ENCODE measurements at places on chromosomes 12 and 14.
A peak's percentile ranks its signal among the peaks of the same experiment; 100 is the strongest.

DNA sequence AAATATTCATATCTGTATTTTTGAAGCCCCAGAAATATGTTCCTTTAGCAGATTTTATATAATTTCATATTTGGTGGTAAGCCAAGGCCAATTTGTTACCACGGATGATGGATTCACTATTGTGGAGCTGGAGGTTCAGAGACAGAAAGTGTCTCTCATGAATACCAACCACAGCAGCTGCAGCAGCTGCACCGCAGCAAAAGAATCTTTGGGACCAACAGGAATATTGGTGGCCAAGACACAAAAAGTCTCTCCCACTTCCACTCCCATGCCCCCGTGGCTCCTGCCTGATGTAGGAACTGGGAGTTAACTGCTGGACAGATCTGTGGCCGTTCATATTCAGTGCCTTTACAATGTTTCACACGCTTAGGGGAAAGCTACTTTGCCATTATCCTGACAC, 155.3 kb downstream of the ADAMTS20 start:
- no peak for DNase-seq

DNA sequence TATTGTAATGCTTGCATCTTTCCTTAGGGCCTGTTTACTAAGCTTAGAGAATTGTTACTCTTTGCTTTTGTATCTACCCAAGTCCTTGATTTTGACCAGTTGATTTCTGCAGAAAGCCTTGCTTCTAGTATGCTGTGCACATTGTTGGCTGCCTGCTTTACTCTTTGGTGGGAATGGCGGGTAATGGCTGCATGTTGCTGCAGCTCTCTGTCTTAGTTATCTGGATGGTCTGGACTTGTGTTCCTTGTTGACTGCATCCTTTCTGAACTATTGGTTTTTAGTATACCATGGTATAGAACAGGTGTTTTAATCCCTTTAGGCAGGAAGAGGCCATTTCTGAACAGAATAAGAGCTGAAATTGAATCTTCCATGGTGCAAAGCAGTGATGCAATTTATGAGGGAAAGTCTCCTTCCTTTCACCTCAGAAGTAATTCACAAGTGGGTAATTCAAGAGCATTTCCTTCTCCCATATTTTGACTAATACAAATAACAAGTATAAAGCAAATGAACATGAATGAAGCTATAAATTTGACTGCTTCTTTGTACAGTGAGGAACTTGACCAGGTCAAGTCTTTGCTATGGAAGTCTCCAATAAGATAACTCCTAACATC, 466.4 kb downstream of the NPAS3 start:
- DNase-seq, result no peak

DNA sequence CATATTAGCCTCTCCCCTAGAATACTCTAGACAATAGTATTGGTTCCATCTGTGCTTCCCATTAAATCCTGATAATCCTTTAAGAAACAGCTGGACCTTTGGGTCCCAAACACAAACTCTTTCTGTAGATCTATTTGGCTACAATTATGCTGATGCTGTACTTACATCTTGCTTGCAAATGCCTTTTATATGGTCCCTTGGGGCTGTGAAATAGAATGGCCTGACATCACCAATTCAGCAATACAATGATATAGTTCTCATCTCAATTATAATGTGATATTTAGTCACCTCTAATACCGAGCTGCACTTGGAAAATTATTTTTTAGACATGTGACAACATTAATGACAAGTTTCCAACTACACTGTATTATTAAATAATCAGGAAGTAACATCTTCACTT, 261.5 kb downstream of the SOX5 start:
- no peak for DNase-seq

GRCh38 chr14:32897698-32898064, 41.0 kb upstream of the NPAS3 start:
- DNase-seq, result no peak

GRCh38 chr12:96136161-96136560, 58.0 kb upstream of the ELK3 start:
- DNase-seq, result no peak

DNA sequence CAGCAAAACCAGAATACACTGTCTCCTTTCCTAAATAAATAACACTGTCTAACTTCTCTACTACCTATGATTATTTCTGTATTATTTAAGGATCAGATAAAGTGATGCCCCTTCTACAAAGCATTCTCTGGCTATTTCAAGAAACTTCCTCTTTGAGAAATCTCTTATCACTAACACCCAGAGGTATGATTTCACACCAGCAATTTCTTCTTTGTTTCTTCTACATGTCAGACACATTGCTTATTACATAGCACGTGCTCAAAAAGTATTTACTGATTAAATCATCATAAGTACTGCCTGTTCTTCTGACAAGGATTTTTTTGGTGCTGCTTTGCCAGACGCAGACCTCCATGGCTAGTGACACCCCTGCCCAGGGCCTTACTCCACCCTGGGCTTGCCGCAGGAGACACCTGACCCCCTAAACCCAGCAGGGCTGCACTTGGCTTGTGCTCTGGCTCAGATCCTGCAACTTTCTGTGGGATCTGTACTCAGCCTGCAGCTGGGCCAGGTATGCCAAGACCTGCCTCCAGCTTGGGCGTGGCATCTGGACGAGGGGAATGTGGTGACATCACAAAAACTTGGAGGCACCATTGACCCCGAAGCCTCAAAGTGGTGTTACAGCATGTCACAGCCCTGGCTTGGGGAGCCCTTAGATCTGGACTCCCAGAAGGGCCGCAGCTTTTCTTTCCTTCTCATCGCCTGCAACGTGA, 15.4 kb upstream of the HIGD1C start:
- no peak for DNase-seq

GRCh38 chr12:28057856-28058615, 85.5 kb upstream of the PTHLH start:
- DNase-seq, result no peak

GRCh38 chr14:104277416-104278213, 139.2 kb downstream of the KIF26A start:
- DNase-seq, result no peak

- DNase-seq, result peak; percentile 29
Observed at GRCh38 chr14:47278233-47278842, 397.1 kb downstream of the MDGA2 start.

DNA sequence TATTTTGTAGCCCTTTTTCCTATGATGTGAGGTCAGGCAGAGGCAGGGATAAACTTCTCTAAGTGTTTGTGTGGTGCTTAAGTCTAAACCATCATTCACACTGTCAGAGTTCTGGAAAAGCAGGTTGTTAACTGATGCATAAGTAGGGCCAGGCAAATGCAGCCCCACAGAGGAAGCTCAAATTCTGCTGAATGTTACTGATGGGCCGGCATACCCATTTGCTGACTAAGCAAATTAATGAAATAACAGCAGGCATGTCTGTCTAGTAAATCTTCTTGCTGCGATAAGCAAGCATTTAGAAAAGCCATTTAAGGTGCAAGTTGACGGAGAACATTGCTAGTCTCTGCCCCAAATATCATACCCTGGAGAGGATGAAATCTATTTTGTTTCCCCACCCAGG, 523.2 kb upstream of the CCDC196 start:
- no peak for DNase-seq

DNA sequence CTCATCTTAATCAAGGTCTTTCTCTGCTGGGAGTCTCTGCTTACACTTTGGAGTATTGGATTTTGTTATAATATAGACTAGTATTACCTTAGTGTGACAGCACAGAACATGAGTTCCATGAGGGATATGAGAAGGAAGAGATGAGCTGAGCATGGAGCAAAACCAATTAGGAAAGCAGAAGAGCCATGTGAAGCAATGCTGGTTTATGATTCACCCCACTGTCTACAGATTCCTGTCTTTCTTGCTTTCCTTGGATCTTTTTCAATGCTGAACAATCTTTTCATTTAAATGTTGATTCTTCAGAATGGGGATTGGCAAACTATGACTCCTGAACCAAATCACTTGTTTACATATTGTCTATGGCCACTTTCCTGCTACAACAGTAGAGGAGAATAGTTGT, 70.4 kb upstream of the KITLG start:
- DNase-seq, result no peak

DNA sequence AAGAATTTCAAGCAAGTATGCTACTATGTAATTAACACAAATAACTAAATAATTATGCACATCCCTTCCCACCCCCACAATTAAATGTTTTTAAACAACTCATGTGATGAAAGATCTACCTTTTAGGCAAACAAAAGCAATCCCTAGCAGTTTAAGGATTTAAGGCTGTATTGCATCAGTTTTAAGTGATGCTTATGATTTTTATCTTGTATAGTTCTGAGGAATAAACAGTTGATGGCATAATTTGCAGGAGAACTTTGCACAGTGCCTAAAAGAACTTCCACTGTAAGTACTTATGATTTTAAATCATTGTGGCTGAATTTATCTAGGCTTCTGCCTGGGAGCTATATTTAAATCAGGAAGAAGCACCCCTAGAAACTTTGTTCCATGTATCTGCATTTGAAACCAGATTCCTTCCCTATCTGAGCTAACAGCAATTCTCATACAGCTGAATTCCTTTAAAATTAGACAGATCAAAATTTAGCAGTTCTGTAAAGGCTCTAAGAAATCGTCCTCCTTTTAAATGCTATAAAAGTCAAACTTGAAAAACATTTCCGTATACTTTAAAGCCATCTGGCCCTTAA, 388.6 kb downstream of the BCAT1 start:
- DNase-seq, result no peak

GRCh38 chr12:89479982-89480381, 44.6 kb downstream of the GALNT4 start:
- no peak for DNase-seq

- peak; percentile 66 for DNase-seq
Observed at GRCh38 chr12:93098077-93098476, 169.0 kb upstream of the EEA1 start.

GRCh38 chr12:93341409-93342049, 36.2 kb upstream of the NUDT4 start:
- no peak for DNase-seq

DNA sequence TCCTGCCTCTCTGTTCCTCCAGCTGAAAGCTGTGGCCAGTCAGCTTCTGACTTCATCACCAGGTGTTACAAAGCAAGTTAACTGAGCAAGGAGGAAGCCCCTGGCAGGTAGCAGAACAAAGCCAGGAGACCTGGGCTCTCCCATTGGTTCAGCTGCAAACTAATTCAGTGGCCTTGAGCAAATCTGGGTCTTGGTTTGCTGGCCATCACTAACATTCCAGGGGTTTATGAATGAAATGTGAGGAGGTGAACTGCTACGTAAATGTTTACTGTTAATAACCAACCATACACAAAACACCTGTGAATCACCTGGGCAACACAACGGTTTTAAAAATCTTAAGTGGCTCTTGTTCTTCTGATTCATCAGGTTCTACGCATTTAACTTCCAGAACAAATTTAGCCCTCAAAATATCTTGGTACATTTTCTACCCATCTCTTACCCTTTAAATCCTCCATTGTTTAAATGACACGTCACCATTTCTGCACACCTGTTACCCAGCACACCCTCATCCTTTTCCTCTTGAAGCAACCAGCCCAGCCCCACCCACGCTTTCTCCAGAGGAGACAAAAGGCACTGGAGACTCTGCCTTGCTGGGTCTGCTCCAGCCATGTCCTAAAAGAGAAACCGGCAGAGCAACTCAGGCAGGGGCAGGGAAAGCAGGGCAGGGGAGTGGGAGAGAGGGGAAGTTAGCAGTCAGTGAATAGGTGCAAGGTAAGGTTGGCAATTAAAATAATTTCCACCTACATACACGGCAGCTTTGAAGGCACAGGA, 49.3 kb upstream of the TSPAN11 start:
- DNase-seq, result no peak

GRCh38 chr12:272942-273341, 10.3 kb upstream of the SLC6A13 start:
- DNase-seq, result no peak

DNA sequence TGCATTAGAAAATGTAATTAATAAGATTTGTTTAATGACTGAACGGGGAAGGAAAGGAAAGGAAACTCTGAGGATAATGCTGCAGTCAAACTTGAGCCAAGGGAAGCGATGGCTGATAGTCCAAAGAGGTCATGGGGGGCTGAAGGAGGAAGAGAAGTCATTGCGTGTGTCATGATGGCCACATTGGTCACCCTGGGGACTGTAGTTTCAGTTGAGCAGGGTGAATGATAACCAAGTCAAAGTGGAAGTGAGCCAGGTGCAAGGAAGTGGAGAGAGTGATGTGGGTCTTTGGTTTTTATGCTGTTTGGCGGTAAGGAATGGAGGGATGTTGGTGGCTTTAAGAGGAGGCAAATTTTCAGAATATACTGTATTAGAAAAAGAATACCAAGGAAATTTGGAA, 21.6 kb downstream of the C12orf75 start:
- DNase-seq, result no peak

DNA sequence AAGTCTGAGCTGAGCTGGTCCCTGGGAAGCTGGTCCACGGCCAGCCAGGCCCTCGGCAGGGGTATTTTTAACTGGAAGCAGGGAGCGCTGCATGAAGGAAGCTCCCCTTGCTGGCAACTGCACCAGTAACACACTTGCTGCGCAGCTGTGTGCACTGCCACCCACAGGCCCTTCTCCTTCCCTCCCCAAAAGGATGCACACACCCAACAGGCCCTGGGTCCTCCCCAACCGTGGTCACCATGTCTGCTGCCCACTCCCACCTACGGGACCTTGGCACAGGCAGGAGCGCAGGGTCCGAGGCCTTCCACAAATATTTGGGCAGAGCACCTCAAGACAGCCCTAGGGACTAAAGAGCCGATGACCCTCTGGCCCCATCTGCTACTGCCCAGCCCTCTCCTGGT, 157.0 kb upstream of the PRMT8 start:
- no peak for DNase-seq

DNA sequence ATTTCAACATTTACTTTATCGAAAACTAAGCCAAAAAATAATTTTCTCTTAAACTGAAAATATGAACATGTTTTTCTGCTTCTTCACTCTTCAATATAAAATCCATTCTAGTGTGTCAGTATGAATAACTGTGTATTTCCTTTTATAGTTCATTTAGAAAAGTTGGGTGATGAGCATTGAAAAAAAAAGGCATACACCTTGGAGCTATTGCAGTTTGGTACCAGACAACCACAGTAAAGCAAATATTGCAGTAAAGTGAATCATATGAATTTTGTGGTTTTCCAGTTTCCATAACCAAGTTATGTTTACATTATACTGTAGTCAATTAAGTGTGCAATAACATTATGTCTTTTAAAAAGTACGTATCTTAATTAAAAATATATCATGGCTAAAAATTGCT, 195.0 kb upstream of the FOXG1 start:
- no peak for DNase-seq

- no peak for DNase-seq
Observed at GRCh38 chr12:87981495-87981894, 47.7 kb downstream of the C12orf50 start.

- no peak for DNase-seq
Observed at GRCh38 chr12:119208626-119209061, 29.9 kb downstream of the HSPB8 start.

DNA sequence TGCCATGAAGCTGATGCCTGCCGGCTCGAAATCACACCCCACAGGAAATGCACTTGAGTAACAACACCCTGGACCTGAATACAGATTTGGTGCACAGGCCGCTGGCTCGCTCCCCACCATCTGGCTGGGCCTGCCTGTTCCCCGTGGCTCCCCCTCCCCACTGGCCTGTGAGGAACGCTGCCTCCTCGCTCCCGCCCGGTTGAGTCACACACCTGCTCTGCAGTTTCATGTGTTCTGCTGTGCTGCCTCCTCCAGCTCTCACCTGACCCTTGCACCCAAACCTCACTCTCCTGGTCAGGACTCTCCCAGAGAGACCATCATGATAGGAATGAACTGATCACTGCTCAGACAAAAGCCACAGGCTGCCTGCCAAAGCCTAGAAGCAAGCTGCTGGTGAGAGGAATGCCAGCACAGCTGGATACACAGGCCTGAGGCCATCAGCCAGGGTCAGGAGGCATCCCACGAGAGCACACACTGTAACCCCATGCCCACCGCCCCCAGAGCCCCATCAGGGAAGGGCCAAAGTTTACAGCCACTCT, 3.8 kb upstream of the SIVA1 start:
- DNase-seq, result no peak

Data from activated CD4-positive, CD25-positive, alpha-beta regulatory T cell treated with anti-CD3 and anti-CD28 coated beads, Interleukin-2, amount 50 U/mL, for 72 hours (primary cell).